ENCODE measurements at places on chromosomes 1 and 21. TPM values are rescaled to one million over a fixed set of nuclear protein-coding genes. Genes with fewer than 3 reads are reported as not detected.

- DNase-seq, result no peak
- H3K4me1 ChIP-seq, result no peaks in the 10 kb centered on the region
- H3K4me3 ChIP-seq, result no peak overlapping the region
- no peaks in the 10 kb centered on the region for H3K36me3 ChIP-seq
- no peak overlapping the region for H3K27ac ChIP-seq
These were observed 180.7 kb downstream of the MRPL39 start for GRCh38 chr21:25426580-25426979.

The C1orf141 gene
- total RNA-seq, result not detected

- peaks cover 21% of the 10 kb centered on the region for H3K4me1 ChIP-seq
- peaks cover 27% of the 10 kb centered on the region for H3K36me3 ChIP-seq
- DNase-seq, result no peak
- no peak overlapping the region for H3K4me3 ChIP-seq
These were observed 24.1 kb downstream of the H6PD start for GRCh38 chr1:9258629-9259028.

DNA sequence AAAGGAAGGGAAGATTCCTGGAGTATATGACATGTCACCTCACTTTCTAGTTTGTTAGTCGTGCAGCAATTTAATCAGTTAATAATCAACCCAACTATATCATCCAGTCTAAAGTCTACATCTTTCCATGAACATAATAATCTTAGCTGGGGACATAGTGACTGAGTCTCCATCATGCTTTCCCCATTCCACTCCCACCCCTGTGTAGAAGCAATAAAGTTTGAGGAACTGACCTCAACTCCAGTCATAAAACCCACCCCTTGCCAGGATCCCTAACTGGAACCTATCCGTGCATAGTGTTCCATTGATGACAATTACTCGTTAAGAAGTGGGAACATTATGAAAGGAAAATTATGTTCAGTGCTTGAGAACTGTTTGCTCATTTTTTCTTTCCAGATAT is 48.9 kb upstream of the MROH9 start:
- H3K4me1 ChIP-seq, result no peaks in the 10 kb centered on the region
- H3K4me3 ChIP-seq, result no peak overlapping the region
- DNase-seq, result no peak
- no peak overlapping the region for H3K27ac ChIP-seq
- H3K36me3 ChIP-seq, result no peaks in the 10 kb centered on the region

The HEATR1 gene
- total RNA-seq, result 22.5 TPM
